ENCODE measurements at places on chromosomes 2 and 18.

GRCh38 chr2:169928463-169928864 lies 101.2 kb downstream of the UBR3 start:
- DNase-seq, result no peak

GRCh38 chr18:67300498-67300897 lies 216.0 kb downstream of the DSEL start:
- DNase-seq, result no peak

DNA sequence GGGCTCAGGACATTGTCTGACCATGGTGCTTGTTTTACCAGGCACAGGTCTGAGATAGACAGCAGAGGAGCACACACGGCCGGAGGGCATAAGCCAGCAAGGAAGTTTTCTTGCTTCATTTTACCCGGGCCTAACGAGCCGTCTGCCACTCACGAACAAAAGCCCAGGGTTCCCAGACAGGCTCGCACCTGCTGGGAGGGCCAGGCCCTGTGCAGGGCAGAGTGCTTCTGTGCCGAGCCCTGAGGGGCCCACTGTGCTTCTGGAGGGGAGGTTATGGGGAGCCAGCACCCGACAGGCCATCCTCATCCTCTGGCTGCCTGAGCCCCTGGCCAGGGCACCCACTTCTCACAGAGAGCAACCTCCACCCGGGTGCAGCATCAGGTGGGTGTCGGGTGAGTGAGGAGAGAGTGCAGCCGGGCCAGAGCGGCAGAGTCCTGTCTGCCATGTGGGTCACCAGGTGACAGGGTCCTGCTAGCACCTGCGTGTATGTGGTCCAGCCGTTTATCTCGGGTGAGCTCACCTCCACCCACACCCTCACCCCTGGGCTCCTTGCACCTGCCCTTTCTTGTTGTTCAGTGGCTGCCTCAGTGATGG lies 297.9 kb downstream of the NDUFA10 start:
- no peak for DNase-seq

DNA sequence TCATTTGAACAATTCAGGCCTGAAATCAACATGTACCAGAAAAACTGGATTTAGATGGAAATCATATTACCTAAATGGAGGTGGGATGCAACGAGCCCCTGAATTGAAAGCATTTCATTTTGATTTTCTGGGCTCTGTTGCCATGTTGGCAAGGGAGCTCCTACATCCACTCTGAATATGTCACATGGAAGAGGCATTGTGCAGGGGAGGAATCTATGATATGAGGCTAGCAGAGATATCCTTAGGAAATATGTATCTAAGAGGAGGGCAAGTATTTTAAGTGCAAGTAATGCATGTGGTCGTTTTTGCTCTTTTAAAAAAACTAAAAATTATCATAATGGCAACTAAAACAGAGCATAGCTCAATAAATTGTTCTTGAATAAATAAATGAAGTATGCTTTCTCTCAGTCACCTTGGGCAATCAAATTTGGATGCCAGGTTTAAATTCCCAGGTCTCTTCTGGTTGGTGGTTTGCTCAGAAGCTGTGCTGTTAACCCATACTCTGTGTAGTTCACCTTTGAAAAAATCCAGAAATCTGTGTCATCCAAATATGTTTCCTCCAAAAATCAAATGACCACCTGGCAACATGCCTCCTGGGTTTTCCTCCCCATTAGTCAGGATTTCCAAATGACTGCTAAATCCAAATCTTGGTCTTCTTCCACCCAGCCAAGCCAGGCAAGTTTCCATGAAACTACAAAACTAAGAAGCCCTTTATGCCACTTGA lies 6.5 kb upstream of the LGALSL start:
- no peak for DNase-seq

GRCh38 chr2:66173645-66174044 lies 261.3 kb upstream of the MEIS1 start:
- no peak for DNase-seq

DNA sequence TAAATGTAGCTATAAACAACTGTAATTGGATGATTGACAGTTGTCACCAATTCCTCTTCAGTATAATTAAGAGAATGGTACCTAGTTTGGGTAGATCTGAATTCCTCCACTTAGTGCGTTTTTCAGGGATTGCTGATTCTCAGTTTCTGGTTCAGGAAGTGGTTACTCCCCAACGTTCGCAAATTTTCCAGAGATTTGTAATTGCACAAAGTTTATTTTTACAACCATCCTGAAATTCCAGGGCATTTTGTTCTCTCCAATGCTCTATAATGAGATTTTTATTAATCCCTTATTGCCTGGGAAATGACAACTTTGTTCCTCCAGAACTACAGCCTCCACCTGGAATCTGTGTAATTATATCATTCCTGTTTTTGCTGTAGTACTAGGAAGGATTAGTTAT lies 710.6 kb upstream of the ZEB2 start:
- DNase-seq, result no peak

- DNase-seq, result no peak
Measured at GRCh38 chr2:1694371-1695271, 49.7 kb downstream of the PXDN start.

Data from stimulated activated CD8-positive, alpha-beta memory T cell treated with anti-CD3 and anti-CD28 coated beads, Interleukin-15, amount 100 ng/mL, for 24 hours (primary cell).